HTR-8/SVneo (cell line): ENCODE measurements at places on chromosomes 5 and 9.

DNA sequence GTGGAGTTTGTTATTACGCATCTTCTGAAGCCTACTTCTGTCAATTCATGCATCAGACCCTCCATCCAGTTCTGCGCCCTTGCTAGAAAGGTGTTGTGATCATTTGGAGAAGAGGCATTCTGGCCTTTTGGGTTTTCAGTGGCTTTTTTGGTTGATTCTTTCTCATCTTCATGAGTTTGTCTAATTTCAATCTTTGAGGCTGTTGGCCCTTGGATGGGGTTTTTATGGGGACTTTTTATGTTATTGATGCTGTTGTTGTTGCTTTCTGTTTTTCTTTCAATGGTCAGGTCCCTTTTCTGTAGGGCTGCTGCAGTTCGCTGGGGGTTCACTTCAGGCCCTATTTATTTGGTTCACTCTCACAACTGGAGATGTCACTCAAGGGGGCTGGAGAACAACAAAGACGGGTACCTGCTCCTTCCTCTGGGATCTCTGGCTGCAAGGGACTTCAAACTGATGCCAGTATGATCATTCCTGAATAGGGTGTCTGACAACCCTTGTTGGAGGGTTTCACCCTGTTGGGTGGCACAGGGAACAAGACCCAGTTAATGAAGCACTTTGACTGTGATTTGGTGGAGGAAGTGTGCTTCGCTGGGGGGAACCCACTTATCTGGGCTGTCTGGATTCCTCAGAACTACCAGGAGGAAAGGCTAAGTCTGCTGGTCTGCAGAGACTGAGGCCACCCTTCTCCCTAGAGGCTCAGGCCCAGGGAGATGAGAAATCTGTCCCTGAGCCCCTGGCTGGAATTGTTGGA, 226.7 kb upstream of the PTGER4 start:
- no peak for DNase-seq

DNA sequence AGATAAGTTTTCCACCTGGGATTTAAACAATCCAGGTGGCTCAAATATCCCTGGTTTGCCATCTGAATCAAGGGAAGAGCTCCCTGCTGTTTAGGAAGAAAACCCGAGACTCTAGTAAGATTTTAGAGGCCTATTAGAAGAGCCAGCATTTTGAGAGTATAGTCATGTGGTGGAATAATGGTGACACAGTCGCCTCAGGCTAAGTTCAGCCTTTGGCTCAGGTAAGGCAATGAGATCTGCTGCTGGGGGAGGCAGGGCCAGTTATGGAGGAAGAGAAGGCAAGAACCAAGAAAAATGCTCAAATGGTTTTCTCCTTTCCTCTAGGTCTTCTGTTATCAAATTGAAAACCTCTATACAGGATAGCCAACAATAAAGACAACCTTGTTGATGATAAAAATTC, 16.2 kb downstream of the RAD1 start:
- no peak for DNase-seq

- DNase-seq, result no peak
These were observed 66.2 kb downstream of the ARHGEF28 start for GRCh38 chr5:73692166-73692640.

DNA sequence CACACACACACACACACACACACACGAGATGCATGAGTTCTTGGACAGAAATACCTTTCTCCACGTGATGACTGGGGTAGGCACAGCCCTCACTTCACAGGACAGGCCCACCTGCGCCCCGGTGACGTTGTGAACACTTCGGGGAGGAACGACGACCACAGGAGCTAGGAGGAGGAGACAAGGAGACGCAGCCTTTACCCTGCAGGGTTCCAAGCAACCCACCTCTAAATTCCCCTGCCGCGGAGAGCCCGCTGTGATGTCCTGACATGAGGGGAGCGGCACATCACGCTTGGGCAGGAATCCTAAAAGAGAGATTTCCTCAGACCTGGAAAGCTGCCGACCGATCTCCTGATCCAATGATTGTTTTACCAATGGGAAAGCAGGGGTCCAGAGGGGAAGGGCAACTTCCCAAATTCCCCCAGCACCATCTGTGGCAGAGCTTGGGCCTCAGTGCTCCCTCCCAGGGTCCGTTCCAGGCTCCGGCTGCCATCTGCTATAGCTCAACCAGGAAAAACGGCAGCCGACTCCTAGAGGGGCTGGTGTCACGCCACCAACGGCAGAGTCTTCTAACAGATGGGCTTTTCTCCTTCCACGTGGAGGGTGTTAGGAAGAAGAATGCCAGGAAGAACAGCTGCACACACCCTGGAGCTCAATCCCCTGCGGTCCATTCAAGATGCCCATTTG, 10.1 kb downstream of the IGFBPL1 start:
- DNase-seq, result no peak

- no peak for DNase-seq
These were observed 1646.6 kb downstream of the MAT2B start for GRCh38 chr5:165152058-165152457.

DNA sequence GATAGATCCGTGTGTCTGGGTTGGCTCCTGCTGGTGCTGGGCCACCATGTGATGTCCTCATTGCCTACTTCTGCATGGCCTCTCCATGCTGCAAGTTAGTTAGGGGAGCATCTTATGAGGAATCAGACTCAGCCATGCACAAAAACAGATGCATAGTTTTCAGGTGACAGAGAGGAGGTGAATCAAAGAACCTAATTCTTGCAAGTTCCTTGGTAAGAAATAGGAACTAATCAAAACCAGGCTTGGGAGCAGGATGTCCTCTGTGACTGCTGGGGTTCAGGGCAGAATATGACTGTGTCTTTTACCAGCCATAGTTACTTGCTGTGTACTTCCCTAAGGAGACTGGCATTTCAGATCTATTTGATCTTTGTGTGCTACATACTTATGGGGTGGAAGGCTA, 61.6 kb downstream of the C9orf152 start:
- no peak for DNase-seq

- no peak for DNase-seq
These were observed 30.0 kb downstream of the CARD6 start for GRCh38 chr5:40871177-40871576.

- DNase-seq, result no peak
These were observed 5.3 kb upstream of the SOX30 start for GRCh38 chr5:157657516-157657915.

- no peak for DNase-seq
These were observed 170.6 kb upstream of the HAPLN1 start for GRCh38 chr5:83891261-83891660.

DNA sequence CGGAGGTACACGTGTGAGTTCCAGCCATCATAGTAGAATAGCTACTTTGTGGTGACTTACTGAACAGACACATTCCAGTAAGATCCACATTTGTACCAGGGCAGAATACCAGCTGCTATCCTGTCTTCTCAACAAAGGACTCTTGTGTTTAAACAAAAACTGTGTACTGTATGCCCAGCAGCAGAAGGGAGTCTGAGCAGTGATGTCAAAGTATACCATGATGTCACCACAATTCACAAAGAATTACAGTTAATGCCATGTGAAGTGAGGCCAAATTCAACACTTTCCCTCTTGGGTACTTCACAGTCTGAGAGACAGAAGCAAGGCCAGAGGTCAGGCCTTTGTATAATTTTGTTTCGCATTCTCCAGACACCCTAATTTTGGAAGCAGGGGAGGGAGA, 137.0 kb downstream of the ADAMTSL1 start:
- DNase-seq, result no peak

DNA sequence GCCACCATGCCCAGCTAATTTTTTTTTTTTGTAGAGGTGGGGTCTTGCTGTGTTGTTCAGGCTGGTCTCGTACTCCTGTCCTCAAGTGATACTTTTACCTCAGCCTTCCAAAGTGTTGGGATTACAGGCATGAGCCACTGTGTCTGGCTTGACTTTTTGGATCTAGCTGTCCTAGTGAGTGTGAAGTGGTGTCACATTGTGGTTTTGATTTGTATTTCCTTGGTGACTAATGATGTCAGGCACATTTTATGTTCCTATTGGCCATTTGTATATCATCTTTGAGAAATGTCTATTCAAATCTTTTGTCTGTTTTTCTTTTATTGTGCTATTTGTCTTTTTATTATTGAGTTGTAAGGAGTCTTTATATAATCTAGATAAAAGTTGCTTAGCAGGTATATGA, 53.5 kb upstream of the MCCC2 start:
- DNase-seq, result no peak

DNA sequence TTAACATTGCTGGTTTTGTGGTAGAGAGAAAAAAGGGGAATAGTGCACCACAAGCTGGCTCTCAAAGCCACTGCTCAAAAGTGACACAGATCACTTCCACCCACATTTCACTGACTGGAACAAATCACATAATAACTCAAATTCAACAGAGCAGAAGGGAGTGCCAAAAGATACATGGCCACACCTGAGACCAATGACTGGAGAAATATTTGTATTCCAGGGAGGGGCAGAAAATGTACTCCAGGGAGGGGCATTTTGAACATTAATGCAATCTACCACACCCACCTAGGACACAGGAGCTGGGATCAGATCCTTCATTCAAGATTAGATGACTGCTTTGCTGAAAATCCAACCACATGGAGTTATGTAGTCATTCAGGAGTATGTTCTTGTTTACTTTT, 44.8 kb upstream of the ALDOB start:
- no peak for DNase-seq

GRCh38 chr5:112929336-112930081, 7.5 kb upstream of the REEP5 start:
- DNase-seq, result no peak

- DNase-seq, result peak; percentile 30
These were observed 72.6 kb downstream of the PIK3R1 start for GRCh38 chr5:68287976-68288706.

- no peak for DNase-seq
These were observed at the start of gene SPATA31E1 for GRCh38 chr9:87882627-87883026. Gene SPATA31E1 (plus strand): TSS chr9:87882877. CDS start chr9:87882892, 15 bp downstream.

DNA sequence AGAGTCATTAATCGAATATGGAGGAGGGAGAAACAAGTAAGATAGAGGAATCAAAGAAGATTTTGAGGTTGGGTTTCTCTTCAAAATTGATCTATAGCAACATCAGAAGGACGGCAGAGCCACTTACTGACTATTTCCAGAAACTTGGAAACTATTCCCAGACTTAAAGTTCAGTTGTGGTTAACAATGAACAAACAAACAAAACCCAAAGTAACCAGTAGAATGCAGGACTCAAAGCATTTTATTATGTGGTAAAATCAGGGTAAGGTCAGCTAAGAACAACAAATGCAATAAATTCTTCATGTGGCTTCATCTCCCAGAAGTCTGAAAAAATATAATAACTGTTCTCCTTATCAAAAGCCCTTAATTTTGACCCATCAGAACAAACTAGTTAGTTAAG, 54.9 kb upstream of the OSMR start:
- DNase-seq, result no peak

- no peak for DNase-seq
These were observed 29.4 kb upstream of the TMEM250 start for GRCh38 chr9:136147890-136148714.

DNA sequence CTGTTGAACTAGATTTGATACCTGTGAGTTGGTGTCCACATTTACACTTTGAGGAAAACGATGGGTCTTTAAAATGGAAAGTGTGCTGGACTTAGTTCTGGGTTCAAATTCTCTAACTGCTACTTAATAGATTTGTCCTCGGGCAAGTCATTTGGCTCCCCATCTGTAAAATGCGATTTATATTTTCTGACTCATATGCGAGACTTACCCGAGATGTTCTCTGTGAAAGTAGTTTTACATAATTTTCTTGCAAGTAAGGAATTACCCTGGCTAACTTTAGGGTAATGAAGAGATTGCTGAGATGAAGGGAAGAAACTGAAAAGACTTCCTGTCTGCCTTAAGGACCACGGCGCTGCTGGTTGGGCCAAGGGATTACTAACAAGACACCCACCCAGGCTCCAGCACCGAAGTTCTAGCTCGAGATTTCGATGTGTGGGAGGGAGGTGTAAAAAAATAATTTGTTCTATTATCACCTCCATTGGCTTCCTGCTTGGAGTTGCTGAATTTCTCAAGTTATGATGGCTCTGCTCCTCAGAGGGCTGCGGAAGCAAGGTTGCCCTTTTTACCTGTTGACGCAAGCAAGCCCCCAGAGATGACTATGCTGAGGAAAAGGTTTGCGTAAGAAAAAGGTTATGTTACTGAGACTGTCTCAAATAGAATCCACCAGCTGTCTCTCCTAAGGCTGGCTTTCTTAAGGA, 24.1 kb downstream of the PCSK1 start:
- no peak for DNase-seq

DNA sequence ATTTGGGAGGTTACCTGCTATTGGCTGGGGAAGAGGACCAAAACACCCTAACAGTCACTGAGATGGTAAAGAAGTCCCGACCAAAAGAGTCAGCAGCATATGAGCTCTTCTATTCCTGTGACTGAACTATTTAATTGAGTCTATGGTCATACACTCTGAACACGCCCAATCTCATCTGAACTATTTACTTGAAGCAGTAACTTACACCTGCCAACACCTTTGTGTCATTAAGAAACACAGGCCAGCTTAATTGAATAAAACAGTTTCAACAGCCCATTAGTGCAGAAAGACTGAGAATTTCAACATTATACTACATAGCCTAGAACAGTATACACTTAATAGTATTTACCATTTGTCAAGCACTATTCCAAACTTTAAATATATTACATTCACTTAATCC, 47.8 kb downstream of the NR6A1 start:
- DNase-seq, result no peak

DNA sequence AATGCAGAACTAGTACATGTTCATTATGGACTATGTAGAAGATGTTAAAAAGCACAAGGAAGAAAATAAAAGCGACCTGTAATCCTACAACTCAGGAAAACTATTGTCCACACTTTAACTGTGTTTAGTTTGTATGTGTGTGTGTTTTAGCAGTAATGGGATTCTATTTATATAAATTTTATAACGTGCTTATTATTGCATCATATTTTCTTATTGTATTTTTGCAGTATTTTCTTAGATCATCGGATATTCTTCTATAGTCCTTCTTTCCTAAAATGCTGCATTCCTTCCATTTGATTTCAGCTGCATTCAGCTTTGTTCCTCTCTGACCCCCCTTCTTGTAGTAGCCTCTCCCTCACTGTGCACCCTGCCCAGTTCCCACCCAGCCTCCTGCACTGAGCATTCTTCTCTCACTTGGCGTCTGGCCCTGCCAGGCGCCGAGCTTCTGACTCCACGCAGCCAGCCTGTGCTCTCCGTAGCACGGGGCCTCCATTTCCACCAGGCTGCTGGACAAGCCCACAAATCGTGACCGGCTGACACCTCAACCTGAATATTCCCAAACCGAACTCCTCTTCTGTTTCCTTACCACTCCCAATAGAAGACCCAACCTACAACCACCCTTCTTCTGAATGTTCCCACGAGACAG, 39.9 kb downstream of the MVB12B start:
- DNase-seq, result no peak

DNA sequence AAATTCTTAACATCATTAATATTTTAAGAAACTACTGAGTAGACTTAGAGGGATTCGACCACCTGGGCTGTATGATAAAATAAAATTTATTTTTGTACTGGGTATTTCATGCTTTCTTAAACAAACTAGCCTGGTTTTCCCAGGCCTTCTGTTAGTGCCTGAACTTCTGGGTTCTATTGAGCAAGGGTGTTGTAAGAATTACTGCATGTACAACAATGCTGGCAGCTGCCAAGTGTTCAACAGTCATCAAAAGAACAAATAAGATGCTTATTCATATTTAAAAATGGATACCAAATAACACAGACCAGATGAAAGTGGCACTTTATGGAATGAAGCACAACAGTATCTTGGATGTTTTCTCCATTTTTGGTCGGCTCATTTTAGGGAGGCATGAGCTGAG, 123.2 kb upstream of the FBXL7 start:
- no peak for DNase-seq

- DNase-seq, result no peak
These were observed 329.2 kb downstream of the RAB3C start for GRCh38 chr5:58912116-58912515.
